ENCODE measurements at places on chromosomes 3 and 15. TPM values are rescaled to one million over a fixed set of nuclear protein-coding genes. Genes with fewer than 3 reads are reported as not detected.

Gene MASP1
- not detected for total RNA-seq

Gene ADIPOQ
- total RNA-seq: not detected

Gene CPN2
- not detected for total RNA-seq

Gene CFAP100
- not detected for total RNA-seq

Gene MLF1
- 0.87 TPM for total RNA-seq

Gene CLDN16
- total RNA-seq: not detected

Gene COLQ
- 3.3 TPM for total RNA-seq

Gene PPP1R14D
- total RNA-seq: not detected

- H3K4me1 ChIP-seq: no peaks in the 10 kb centered on the region
- H3K36me3 ChIP-seq: no peaks in the 10 kb centered on the region
- H3K4me3 ChIP-seq: no peak overlapping the region
- no peak for DNase-seq
- H3K27ac ChIP-seq: no peak overlapping the region
- no peaks in the 10 kb centered on the region for H3K27me3 ChIP-seq
These were observed 847.6 kb downstream of the NTRK3 start for GRCh38 chr15:87408902-87409301.

DNA sequence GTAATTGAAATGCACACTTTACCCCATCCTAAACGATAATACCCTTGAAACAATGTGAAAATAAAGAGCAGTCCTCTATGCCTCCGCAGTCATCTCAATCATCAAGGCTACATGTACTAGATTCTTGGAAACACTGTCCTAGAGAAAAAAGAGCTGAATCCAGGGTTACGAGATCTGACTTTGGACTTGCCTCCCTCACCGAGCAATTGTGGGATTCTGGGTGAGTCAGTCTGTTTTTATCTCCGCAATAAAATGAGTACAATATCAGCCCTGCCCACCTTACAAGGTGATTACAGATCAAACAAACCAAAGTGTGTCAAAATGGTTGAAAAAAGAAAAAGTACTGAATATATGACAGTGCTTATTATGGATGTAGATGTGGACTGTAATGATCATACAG is 152.3 kb upstream of the SNTN start:
- H3K4me3 ChIP-seq: no peak overlapping the region
- no peaks in the 10 kb centered on the region for H3K4me1 ChIP-seq
- no peak overlapping the region for H3K27ac ChIP-seq
- DNase-seq: no peak
- no peaks in the 10 kb centered on the region for H3K36me3 ChIP-seq

DNA sequence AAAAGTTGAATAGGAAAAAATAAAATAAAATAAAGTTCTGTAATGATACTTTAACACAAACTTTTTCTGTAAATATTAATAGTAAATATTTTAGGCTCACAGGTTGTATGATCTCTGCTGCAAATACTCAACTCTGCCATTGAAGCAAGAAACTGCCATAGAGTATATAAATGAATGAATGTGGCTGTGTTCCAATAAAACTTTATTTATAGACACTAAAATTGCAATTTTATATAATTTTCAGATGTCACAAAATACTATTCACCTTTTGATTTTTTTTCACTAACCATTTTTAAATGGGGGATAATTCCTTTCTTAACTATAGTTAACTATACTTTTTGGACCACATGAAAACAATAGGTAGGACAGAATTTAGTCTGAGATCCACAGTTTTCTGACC is 16.0 kb downstream of the EIF1B start:
- H3K27me3 ChIP-seq: peaks cover 19% of the 10 kb centered on the region
- peaks cover 6% of the 10 kb centered on the region for H3K4me1 ChIP-seq
- no peak overlapping the region for H3K4me3 ChIP-seq
- no peak for DNase-seq

GRCh38 chr3:122857019-122857418 is 62.1 kb downstream of the SLC49A4 start:
- H3K4me3 ChIP-seq: no peak overlapping the region
- no peaks in the 10 kb centered on the region for H3K36me3 ChIP-seq
- H3K27ac ChIP-seq: no peak overlapping the region
- no peak for DNase-seq

GRCh38 chr15:67652586-67652985 is 110.1 kb downstream of the MAP2K5 start:
- no peak for DNase-seq
- no peak overlapping the region for H3K27ac ChIP-seq
- peaks cover 46% of the 10 kb centered on the region for H3K36me3 ChIP-seq
- no peaks in the 10 kb centered on the region for H3K4me1 ChIP-seq

- DNase-seq: no peak
- no peak overlapping the region for H3K27ac ChIP-seq
- H3K4me3 ChIP-seq: no peak overlapping the region
- peaks cover 4% of the 10 kb centered on the region for H3K4me1 ChIP-seq
These were observed 264.7 kb upstream of the NECTIN3 start for GRCh38 chr3:110806924-110807323.

DNA sequence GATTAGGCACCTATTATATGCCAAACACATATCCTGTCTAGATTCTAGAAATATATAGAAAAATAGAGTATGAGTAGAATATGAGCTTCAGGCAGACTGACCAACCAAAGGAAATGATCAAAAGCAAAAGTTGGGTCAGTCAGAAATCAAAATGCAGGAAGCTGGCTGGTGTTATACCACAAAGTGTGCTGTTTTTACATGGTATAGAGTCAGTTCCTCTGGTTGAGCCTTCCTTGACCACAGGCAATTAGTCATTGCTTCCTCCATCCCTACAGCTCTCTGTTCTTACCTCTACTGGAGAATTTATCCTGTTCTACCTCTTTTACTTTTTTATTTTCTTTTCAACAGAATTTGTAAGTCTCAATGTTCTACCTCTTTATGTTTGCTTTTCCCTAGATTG is 149.8 kb downstream of the TMCO5A start:
- H3K27ac ChIP-seq: no peak overlapping the region
- peaks cover 13% of the 10 kb centered on the region for H3K4me1 ChIP-seq
- H3K4me3 ChIP-seq: no peak overlapping the region
- H3K27me3 ChIP-seq: peaks cover 43% of the 10 kb centered on the region
- no peaks in the 10 kb centered on the region for H3K36me3 ChIP-seq
- no peak for DNase-seq

- no peaks in the 10 kb centered on the region for H3K27me3 ChIP-seq
- no peaks in the 10 kb centered on the region for H3K36me3 ChIP-seq
- no peak overlapping the region for H3K4me3 ChIP-seq
- no peaks in the 10 kb centered on the region for H3K4me1 ChIP-seq
- no peak for DNase-seq
These were observed 191.5 kb downstream of the TP63 start for GRCh38 chr3:189822726-189823125.

DNA sequence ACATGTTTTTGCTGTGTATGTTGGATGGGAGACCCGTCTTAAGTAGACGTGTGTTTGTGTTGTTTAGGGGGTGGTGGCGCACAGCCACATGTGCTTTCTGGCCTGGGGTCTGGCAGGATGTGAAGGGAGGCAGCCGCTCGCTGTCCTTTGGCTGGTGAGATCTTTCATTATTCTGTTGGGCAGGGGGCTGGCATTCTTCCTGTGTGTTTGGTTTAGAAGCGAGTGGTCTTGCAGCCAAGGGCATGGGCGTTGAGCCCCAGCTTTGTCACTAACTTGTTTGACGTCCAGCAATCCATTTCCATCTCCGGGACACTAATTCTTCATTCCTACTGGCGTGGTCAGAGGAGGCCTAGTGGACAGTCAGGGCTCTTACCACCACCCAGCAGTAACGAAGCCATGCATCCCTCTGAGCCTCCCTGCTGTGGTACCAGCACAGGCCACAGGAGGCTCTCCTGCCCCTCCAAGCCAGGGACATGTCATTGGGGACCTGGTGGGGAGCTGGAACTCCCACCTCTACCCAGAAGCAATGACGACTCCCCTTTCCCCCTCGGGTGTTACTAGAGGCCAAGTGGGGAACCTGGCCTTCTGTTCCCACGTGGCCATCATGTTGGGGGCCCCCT is 10.7 kb downstream of the THSD4 start:
- no peak overlapping the region for H3K4me3 ChIP-seq
- H3K27ac ChIP-seq: no peak overlapping the region
- peaks cover 3% of the 10 kb centered on the region for H3K27me3 ChIP-seq
- DNase-seq: no peak
- no peaks in the 10 kb centered on the region for H3K36me3 ChIP-seq
- no peaks in the 10 kb centered on the region for H3K4me1 ChIP-seq

DNA sequence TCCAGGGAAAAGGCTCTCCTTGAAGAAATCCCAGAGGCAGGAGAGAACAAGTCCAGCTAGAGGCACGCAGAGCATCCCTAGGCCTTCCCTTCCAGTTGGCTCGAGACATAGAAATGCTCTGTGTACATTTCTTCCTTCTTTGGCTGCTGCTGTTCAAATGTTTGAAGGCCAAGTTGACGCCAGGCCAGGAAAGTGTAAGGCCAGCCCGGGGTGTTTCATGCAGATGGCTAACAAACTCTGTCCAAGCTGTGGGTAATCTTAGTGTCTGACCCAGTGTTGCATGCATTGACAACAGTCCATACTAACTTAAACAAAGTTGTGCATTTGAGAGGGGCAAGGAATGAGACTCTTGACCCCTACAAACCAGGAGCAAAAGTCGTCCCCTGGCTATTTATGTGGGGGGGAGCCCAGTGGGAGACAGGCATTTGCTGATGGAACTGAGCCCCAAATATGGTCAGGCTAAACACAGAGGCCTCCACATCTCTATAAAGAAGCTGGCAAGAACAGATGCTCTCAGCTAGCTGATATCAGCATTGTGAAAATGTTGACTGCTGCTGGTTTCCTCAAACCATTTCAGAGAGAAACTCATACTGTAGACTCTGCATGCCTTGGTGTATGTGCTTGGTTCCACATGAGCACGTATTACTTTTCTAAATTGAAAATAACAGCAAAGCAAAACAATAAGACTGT is 139.5 kb downstream of the ADAMTS9 start:
- H3K36me3 ChIP-seq: no peaks in the 10 kb centered on the region
- no peak overlapping the region for H3K27ac ChIP-seq
- no peaks in the 10 kb centered on the region for H3K4me1 ChIP-seq
- no peak for DNase-seq

DNA sequence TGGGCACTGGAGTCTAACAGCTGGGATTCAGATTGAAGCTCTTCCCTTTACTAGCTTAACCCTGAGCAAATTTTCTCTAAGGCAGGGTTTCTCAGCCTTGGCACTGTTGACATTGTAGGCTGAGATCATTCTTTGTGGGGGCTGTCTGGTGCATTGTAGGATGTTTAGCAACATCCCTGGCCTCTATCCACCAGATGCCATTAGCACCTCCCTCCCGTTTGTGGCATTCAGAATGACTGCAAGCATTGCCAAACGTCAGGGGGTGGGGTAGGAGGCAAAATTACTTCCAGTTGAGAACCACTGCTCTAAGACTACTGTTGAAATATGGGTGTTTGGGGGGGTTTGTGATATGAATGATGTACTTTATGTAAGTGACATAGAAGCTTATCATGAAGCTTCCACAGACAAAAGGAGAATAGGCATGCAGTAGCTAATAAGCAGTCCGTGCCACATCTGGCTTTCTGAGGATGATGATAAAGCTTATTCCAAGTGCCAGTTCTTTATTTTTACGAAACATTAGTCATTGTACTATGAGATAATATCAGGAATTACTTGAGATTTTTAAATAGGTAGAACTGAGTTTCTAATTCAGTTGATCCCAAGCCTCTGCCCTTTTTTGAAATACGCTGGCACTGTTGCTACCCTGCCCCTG is 39.3 kb downstream of the NKIRAS1 start:
- peaks cover 10% of the 10 kb centered on the region for H3K36me3 ChIP-seq
- no peak for DNase-seq
- peaks cover 11% of the 10 kb centered on the region for H3K4me1 ChIP-seq
- no peaks in the 10 kb centered on the region for H3K27me3 ChIP-seq
- no peak overlapping the region for H3K4me3 ChIP-seq

GRCh38 chr3:158100681-158101080 is 5.5 kb downstream of the SHOX2 start:
- peaks cover 3% of the 10 kb centered on the region for H3K36me3 ChIP-seq
- no peak overlapping the region for H3K4me3 ChIP-seq
- H3K27ac ChIP-seq: no peak overlapping the region
- H3K4me1 ChIP-seq: peaks cover 35% of the 10 kb centered on the region

- no peaks in the 10 kb centered on the region for H3K36me3 ChIP-seq
- H3K4me1 ChIP-seq: no peaks in the 10 kb centered on the region
- H3K27me3 ChIP-seq: no peaks in the 10 kb centered on the region
These were observed 485.9 kb downstream of the NSUN3 start for GRCh38 chr3:94548581-94549316.

DNA sequence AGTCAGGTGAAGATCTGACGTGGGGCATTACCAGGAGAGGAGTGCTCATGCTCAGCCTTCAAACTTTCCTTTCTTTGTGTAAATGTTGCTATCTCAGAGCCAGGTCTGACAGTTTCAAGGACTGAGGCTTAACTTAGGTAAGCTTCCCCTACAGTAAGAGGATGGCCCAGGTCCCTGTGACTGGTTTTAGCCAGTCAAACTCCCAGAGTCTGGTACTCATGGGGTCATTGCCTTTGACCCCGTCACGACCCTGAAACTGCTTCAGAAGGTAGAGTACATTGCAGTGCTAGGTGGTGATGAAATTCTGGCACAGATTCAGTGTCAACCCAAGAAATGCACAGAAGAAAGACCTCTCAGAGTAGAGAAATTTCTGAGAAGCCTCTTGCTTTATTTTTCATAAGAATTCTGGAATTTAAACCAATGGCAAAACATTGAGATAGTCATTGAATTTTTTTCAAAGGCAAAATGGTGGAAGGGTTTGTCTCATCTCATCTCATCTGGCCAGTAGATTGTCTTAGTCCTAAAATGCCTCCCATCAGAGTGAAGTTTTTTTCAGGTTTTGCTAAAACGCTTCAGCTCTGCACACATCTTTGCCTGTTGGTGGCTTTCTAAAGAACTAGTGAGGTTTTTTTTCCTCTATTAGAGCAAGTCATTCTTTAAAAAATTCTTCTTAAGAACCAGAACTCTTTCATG is 23.1 kb downstream of the ZBTB38 start:
- peaks cover 14% of the 10 kb centered on the region for H3K4me1 ChIP-seq
- DNase-seq: no peak
- H3K4me3 ChIP-seq: no peak overlapping the region
- peaks cover 6% of the 10 kb centered on the region for H3K27me3 ChIP-seq
- H3K27ac ChIP-seq: no peak overlapping the region

- H3K27ac ChIP-seq: no peak overlapping the region
- no peak for DNase-seq
- peaks cover 8% of the 10 kb centered on the region for H3K27me3 ChIP-seq
- H3K4me3 ChIP-seq: no peak overlapping the region
These were observed 77.9 kb downstream of the PCSK6 start for GRCh38 chr15:101411581-101411980.

- no peak overlapping the region for H3K4me3 ChIP-seq
- H3K27ac ChIP-seq: no peak overlapping the region
- no peaks in the 10 kb centered on the region for H3K36me3 ChIP-seq
- H3K4me1 ChIP-seq: peaks cover 4% of the 10 kb centered on the region
- DNase-seq: no peak
These were observed 11.1 kb downstream of the CEMIP start for GRCh38 chr15:80790236-80790635.

GRCh38 chr15:52485290-52485689 is 43.4 kb downstream of the MYO5A start:
- H3K36me3 ChIP-seq: peaks cover 13% of the 10 kb centered on the region
- H3K4me3 ChIP-seq: no peak overlapping the region
- H3K4me1 ChIP-seq: peaks cover 76% of the 10 kb centered on the region
- DNase-seq: no peak
- H3K27ac ChIP-seq: no peak overlapping the region
- H3K27me3 ChIP-seq: no peaks in the 10 kb centered on the region

- no peaks in the 10 kb centered on the region for H3K4me1 ChIP-seq
- no peak overlapping the region for H3K4me3 ChIP-seq
- peaks cover 9% of the 10 kb centered on the region for H3K27me3 ChIP-seq
- DNase-seq: no peak
- H3K27ac ChIP-seq: no peak overlapping the region
These were observed 50.0 kb downstream of the CYP19A1 start for GRCh38 chr15:51288143-51289065.

GRCh38 chr15:38486936-38487335 is 33.0 kb downstream of the FAM98B start:
- peaks cover 55% of the 10 kb centered on the region for H3K4me1 ChIP-seq
- no peak overlapping the region for H3K4me3 ChIP-seq
- no peaks in the 10 kb centered on the region for H3K27me3 ChIP-seq
